Inflammatory macrophage treated with lipopolysaccharide for 4 hours (primary cell): ENCODE measurements at places on chromosomes 4 and X.

GRCh38 chr4:101199507-101200285, 147.6 kb downstream of the PPP3CA start:
- no peak for DNase-seq

DNA sequence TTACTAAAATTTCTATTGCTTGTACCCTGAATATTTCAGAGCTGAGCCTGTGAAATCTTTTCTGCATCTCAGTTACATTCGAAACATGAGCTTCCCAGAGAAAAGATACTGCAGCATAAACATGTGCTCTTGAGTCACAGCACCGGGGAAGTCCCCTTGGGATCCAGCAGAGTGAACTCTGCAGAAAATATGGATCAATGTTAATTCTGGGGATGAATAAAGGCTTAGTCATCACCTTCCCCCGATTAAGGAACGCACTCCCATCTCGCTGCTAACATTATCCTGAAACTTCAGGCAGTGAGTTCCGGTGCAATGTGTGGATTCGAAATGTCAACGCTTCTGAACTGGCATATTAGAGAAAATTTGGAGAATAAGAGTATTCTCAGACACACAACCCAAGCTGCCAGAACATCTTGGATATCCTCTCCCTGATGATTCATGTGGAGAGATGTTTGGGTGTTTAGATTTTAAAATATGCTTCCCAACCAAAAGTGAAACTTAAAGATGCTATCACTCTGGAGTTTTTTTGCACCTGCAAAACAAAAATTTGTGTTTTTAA, 90.8 kb downstream of the IRF2 start:
- DNase-seq, result peak; percentile 92

GRCh38 chr4:87848622-87849351, 16.0 kb downstream of the MEPE start:
- DNase-seq, result peak; percentile 75

DNA sequence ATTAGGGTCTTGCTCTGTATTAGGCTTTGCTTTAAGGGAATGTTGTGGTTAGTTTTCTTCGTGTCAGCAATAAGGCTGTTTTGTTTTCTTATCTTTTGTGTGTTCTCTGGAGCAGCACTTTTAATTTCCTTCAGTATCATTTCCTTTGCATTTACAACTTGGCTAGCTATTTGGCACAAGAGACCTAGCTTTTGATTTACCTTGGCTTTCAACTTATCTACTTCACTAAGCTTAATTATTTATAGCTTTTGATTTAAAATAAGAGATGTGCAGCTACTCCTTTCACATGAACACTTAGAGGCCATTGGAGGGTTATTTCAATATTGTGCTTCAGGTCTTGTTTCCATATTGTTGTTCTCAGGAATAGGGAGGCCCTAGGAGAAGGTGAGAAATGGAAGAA, 68.2 kb downstream of the FAT4 start:
- DNase-seq, result no peak

- DNase-seq, result peak; percentile 81
Observed at GRCh38 chrX:49155900-49156837, 6.4 kb upstream of the MAGIX start.

DNA sequence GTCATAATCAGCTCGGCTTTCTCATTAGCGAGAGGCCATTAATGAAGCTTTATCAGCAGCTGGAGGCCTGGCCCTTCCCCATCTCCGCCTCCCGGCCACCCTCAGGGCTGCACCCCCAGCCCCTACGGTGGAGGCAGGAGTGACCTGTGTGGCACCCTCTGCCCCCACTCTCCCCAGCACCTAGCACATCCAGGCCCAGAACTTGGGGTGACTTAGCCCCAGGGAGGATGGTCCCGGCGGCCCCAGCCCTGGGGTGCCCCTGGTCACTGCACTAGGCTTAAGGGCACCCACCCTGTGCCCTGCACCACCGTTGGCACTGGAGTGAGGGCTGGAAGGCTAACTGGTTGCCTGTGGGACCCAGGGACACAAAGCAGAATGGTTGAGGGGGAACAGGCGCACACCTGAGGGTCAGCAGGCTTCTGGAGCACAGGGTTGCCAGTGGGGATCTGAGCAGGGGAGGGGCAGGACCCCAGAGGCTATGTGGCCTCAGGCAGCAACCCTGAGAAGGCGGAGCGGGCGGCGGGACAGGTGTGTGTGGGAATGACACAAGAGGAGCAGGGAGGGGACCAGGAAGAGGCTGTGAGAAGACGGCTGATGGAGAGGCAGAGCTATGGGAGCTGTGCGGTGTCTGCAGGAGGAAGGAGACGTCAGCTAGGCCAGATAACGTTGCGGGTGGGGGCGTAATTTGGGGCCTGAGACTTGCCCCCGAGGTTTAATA, 120.2 kb downstream of the FAM53A start:
- DNase-seq, result no peak

- no peak for DNase-seq
Observed at GRCh38 chrX:74784629-74785028, 140.6 kb downstream of the NEXMIF start.

GRCh38 chr4:2093265-2093664, 34.1 kb downstream of the NAT8L start:
- no peak for DNase-seq

DNA sequence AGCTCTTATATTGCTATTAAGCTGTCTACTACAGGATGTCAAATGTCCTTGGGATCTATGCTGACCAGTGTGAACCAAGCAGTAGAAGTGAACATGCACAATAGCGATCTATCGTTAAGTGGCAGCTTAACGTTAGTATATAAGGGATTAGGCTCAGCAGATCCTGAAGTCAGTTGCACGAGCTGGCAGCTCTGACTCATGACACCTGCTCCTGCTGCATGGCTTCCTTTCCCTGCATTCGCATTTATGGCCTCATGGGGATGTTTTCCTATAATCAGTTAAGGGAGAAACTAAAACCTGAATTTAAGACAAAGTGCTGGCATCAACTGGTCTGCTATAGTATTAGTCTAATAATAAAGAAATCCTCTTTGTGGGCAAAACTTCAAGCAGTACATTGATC, 12.7 kb upstream of the MCUB start:
- DNase-seq, result no peak

DNA sequence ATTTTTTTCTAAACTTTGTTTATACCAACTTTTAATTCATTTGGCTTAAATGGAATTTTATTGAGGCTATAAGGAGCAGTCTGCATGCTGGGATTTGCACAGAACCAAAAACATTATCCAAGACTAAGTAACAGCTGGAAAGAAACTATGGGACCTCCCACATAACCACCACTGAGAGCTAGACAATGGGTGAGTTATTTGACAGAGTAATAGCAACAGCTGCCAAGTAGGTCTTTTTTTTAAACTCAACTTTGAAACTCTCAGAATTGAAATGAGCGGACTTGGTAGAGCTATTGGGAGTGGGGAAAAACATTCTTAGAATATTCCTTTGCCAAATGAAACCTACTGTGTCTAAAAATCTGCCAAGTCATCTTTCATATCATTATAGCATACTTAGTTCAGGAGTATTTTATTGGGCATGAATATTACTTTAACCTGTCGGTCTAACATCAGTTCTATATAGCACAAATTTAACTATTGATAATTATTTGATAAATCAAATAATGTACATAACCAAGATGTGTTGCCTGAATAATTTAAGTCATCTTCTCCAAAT, 1428.0 kb downstream of the PCDH7 start:
- no peak for DNase-seq

DNA sequence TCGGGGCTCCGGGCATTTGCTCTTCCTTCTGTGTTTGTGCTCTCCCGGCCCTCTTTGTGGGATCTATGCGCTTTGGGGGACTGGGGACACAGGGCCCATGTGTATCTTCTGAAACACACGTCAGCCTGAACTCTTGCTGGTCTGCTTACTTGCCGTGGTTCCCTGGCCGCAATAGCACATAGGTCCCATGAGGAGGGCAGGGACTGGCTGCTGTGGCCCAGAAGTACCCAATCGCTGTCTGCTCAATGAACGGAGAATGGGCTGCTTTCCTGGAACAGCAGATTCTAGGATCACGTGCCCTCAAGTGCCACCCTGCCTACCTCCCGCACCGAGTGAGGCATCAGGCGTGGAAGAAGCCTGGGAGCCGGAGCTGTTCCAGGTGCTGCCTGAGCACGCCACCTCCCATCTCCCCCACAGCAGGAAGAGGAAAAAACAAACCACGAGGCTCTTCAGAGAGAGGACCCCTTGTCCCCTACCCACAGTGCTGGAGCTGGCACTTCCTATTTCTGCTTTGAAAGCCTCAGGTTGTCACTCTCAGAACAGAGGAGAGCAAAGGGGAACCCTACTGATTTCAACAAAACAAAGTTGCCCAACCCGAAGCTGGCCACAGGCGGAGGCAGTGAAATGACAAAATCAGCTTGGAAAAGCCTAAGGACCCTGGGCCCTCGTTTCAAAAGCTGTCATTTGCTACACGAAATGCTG, 3.8 kb downstream of the G6PD start:
- DNase-seq, result peak; percentile 86

GRCh38 chrX:1300449-1300848, 31.8 kb downstream of the CSF2RA start:
- no peak for DNase-seq

GRCh38 chr4:8176547-8177399, 18.2 kb upstream of the ABLIM2 start:
- peak; percentile 63 for DNase-seq

GRCh38 chr4:27178061-27178460, 317.4 kb downstream of the STIM2 start:
- no peak for DNase-seq

DNA sequence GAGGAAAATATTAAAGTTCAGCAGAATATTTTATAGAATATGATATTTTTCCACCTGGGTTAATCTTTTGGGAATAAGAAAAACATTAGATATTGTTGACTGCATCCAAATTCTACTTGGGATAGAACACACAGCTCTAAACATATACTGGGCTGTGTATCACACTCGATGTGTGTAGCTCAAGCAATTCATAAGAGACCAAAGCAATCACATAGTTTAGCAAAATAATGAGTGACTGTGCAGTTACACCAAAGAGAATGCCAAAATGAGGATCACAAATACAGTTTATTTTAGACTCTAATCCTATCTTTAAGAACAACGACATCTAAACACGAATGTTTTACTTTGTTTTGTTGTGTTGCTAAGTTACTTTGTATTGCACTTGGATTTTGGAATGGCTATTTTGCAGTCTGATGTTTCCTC, 101.2 kb downstream of the CBR4 start:
- no peak for DNase-seq

- peak; percentile 65 for DNase-seq
Observed at GRCh38 chrX:10098270-10098713, 58.5 kb upstream of the CLCN4 start.

DNA sequence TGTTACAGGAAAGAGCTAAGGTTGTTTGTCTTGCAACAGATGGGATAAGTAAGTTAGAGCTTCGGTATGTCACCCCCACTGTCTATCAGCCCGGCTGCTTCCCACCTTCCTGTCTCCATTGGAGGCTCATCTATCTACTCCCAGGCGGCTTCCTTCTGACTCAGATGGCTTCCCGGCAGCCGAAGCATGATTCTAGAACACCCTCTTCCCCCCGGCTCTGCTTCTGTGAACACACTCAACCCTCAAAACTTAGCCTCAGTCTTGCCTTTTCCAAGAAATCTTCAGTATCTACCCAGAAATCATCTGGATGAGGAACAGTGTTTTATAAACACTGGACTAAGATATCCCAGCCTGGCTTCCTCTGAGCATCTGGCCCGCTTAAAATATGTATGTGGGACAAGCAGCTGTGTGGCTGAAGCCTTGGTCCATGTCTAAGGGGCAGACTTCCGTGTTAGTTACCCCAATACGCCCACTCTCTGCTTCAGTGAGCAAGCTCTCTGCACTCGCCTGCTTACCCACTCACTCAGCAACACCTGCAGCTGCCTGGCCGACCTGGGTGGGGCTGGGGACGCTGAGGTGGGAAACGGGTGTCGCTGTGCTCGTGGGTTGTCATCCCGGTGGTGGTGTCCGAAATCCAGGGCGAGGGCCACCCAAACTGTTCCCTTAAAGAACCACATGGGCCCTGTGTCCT, 12.0 kb upstream of the SLC2A9 start:
- DNase-seq, result peak; percentile 44

GRCh38 chr4:156803056-156803455, 168.5 kb downstream of the PDGFC start:
- peak; percentile 38 for DNase-seq
